ENCODE measurements at places on chromosomes 11 and 22. TPM values are rescaled to one million over a fixed set of nuclear protein-coding genes. Genes with fewer than 3 reads are reported as not detected.

Gene KCNJ11
- 4.7 TPM for polyA plus RNA-seq

Gene BRSK2
- 2.7 TPM for polyA plus RNA-seq

Gene SLC22A12
- not detected for polyA plus RNA-seq

Gene NPTXR
- polyA plus RNA-seq, result 4.2 TPM

Gene FREY1
- not detected for polyA plus RNA-seq

Gene MFRP
- polyA plus RNA-seq, result not detected

Gene NLRP14
- 1.4 TPM for polyA plus RNA-seq

Gene EHF
- polyA plus RNA-seq, result not detected

Gene PRODH
- 3.4 TPM for polyA plus RNA-seq

Gene KCNJ1
- not detected for polyA plus RNA-seq
